ENCODE measurements at places on chromosomes 5 and 9. TPM values are rescaled to one million over a fixed set of nuclear protein-coding genes. Genes with fewer than 3 reads are reported as not detected.

The TIGD6 gene
- 2.3 TPM for total RNA-seq

The AHRR gene
- total RNA-seq: 3.4 TPM

The MYMK gene
- not detected for total RNA-seq

The SLC31A1 gene
- total RNA-seq: 7.1 TPM

DNA sequence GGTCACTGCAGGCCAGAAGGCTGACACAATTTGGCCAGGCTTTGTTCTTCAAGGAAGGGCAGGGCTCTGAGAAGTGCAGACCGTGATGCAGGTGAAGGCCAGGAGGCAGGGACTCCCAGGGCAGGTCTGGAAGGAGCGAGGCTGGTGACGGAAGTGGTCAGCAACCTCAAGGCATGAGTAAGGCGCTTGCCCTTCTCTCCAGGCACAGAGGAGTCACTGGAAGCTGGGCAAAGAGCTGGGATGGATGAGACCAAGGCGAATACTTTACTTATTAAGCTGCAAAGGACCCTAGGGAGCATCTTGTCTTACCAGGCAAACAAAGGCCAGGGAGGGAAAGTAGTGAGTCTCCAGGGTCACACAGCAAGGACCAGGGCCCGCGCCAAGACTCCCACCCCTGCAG lies 18.6 kb downstream of the IRF1 start:
- H3K4me3 ChIP-seq: no peak overlapping the region
- peak overlapping the region; percentile 85 for H3K27ac ChIP-seq
- H3K27me3 ChIP-seq: no peaks in the 10 kb centered on the region
- DNase-seq: no peak

DNA sequence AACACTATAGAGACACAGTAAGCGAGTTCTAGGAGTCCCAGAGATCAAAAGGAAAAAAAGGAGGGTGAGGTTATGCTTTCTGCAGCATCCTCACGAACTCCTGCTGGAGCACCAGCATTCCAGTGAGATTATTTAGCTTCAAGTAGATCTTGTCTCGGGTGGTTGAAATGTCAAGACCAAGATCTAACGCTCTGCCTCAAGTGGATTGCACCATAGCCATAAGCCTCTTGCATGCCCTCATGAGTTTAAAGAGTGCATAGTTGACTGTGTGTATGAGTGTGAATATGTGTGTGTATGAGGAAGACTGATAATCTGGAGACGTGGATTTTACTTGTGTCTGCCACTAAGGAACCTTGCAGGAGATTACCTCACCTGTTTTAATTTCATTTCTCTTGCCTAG lies 335.3 kb upstream of the ADAMTSL1 start:
- H3K27ac ChIP-seq: no peak overlapping the region
- H3K4me3 ChIP-seq: no peak overlapping the region
- H3K27me3 ChIP-seq: no peaks in the 10 kb centered on the region

GRCh38 chr9:5442400-5443011 lies 4.8 kb upstream of the PLGRKT start:
- H3K36me3 ChIP-seq: no peaks in the 10 kb centered on the region
- H3K27me3 ChIP-seq: no peaks in the 10 kb centered on the region
- peaks cover 14% of the 10 kb centered on the region for H3K4me1 ChIP-seq
- H3K27ac ChIP-seq: no peak overlapping the region
- H3K4me3 ChIP-seq: no peak overlapping the region
- DNase-seq: no peak

DNA sequence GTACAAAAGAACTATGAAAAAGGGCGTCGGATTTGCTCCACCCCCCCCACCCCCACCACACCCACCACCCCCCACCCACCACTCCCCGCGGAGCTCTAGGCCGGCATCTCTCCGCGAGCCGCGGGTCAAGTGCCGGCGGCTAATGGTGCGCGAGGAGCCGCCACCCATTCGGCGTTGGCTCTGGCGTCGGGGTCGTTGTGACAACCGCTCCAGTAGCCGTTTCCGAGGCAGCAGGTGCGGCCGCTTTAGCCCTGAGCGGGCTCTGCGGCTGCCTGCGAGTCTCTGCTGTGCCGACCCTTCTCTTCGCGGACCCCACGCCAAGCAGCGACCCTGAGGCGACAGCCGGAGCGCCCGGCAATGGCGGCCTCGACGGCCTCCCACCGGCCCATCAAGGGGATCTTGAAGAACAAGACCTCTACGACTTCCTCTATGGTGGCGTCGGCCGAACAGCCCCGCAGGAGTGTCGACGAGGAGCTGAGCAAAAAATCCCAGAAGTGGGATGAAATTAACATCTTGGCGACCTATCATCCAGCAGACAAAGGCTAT lies at the start of gene PPP1R2B:
TSS of gene PPP1R2B (plus strand) at position 90 of the 546 bp plus-strand sequence. CDS start at position 358, 268 bp downstream.
- H3K4me3 ChIP-seq: no peak within 1 kb of the TSS
- no peak for DNase-seq
- no peak within 1 kb of the TSS for H3K27ac ChIP-seq
- H3K36me3 ChIP-seq: no peaks in the 10 kb centered on the region

GRCh38 chr5:150113047-150113744 lies 26.8 kb upstream of the CSF1R start:
- no peak for DNase-seq
- peaks cover 19% of the 10 kb centered on the region for H3K27me3 ChIP-seq
- H3K4me1 ChIP-seq: no peaks in the 10 kb centered on the region
- no peaks in the 10 kb centered on the region for H3K36me3 ChIP-seq

- H3K4me3 ChIP-seq: no peak overlapping the region
- H3K27me3 ChIP-seq: no peaks in the 10 kb centered on the region
- H3K27ac ChIP-seq: no peak overlapping the region
- H3K36me3 ChIP-seq: no peaks in the 10 kb centered on the region
- DNase-seq: no peak
- no peaks in the 10 kb centered on the region for H3K4me1 ChIP-seq
These were observed 8.5 kb downstream of the CDX1 start for GRCh38 chr5:150175076-150175475.

DNA sequence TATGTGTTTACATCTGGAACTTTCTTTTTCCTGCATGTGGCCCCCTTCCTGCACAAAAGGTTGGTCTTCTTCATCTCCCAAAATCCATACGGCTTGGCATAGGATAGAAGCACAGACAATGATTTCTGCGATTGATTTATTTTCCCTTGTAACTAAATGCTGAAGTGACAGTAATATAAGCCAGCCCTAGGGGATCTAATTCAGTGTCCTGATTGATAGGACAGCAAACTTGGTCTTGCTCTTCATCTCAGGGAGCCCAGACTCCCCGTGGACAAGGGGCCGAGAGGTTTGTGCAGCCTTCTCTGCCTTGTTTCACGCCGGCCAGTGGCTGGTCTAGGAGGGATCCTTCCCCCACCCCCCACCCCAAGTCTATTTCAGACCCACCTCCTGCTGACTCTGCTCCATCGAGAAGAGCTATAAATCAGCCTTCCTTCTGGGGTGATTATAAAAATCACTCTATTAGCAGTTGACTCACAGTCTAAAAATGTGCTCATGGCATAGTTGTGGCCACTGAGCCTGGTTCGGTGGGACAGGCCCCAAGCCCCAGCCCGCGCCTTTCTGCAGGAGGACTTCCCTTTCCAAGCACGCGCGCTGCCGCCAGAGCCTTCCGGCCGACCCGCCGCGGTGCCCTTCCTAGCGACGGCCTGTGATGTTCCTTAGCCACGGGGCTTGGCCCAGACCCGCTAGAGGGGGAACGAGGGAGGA lies 89.8 kb upstream of the COL5A1 start:
- H3K27ac ChIP-seq: no peak overlapping the region
- H3K4me3 ChIP-seq: no peak overlapping the region
- no peaks in the 10 kb centered on the region for H3K4me1 ChIP-seq
- no peak for DNase-seq
- H3K27me3 ChIP-seq: peaks cover 65% of the 10 kb centered on the region

Data from T-cell (primary cell).